ENCODE measurements at places on chromosomes 7 and 10.

DNA sequence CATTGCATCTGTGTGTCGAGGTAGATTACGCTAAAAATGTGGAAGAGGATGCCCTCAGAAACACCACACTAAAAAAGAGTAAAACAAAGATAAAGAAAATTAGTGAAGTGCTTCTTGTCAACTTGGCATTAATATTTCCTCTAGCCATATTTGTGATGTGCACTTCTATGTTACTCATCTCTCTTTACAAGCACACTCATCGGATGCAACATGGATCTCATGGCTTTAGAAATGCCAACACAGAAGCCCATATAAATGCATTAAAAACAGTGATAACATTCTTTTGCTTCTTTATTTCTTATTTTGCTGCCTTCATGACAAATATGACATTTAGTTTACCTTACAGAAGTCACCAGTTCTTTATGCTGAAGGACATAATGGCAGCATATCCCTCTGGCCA lies 79.0 kb upstream of the SCIN start:
- DNase-seq = no peak

GRCh38 chr7:100952641-100953040 lies 3.3 kb downstream of the MUC3A start:
- DNase-seq = no peak

GRCh38 chr10:121078036-121078435 lies 226.9 kb downstream of the WDR11 start:
- DNase-seq = no peak

- DNase-seq = no peak
These were observed 123.2 kb downstream of the ACTR3B start for GRCh38 chr7:152882576-152883310.

- peak; percentile 68 for DNase-seq
These were observed 194.9 kb downstream of the SUGCT start for GRCh38 chr7:40329601-40330153.

- no peak for DNase-seq
These were observed 1560.0 kb upstream of the LRRTM3 start for GRCh38 chr10:65365878-65366277.

- DNase-seq = no peak
These were observed 250.2 kb downstream of the BUB3 start for GRCh38 chr10:123404357-123404756.

GRCh38 chr7:34354011-34354410 lies 304.0 kb upstream of the NPSR1 start:
- DNase-seq = no peak

GRCh38 chr10:49610458-49611165 lies 502 bp downstream of the SLC18A3 start:
- DNase-seq = no peak

DNA sequence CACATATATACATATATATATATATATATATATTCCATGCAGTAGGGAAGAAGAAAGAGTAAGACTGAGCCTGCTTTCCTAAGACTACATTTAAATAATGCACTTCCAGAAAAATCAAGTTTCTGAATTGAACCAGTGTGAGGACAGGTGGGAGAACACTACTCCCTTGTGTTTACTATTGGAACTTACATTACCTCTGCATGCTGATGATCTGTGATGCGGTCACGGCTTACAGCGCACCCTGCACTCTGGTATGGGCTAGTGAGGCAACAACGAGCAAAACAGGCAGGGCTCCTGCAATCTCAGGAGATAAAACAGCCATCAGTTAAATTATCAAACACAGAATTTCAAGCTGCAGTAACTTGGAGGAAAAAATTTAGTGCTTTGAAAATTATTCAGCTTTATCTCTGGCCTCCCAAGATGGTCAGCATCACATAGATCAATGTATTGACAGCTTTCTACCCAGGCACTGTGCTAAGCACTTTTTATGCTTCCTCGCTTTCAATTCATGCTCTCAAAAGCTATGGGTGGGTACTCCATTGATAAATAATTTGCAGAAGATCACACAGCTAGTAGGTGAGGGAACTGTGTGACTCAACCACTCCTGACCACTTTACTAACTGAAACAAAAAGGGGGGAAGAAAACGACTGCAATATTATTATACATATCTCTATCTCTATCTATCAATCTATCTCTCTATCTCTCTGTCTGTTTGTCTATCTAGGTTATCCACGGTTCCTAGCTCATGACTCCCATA lies 20.5 kb upstream of the SLC16A12 start:
- DNase-seq = peak; percentile 51

GRCh38 chr7:84297616-84298015 lies 103.0 kb upstream of the SEMA3A start:
- DNase-seq = no peak

GRCh38 chr7:7738622-7739021 lies 20.2 kb upstream of the RPA3 start:
- DNase-seq = no peak

DNA sequence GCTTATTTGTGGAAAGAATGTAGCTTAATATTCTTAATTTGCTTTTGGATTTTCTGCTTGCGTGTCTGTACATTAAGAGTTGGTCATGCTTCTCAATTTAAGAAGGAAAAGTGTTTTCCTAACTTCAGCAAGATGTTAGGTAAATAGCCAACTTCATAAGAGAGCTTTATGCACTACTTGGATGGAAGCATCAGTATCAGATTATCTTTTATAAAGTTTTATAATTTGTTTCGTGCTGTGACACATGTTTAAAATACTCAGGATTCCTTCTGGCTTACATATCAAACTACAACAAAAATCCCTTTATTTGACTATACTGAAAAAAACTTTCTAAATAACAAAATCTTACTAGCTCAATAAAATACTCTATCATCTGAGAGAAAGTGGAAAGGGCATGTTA lies 34.8 kb upstream of the AGR2 start:
- DNase-seq = no peak

- DNase-seq = no peak
These were observed 31.8 kb upstream of the ELFN1 start for GRCh38 chr7:1638215-1638661.

GRCh38 chr10:126609566-126609965 lies 60.9 kb downstream of the C10orf90 start:
- DNase-seq = no peak

DNA sequence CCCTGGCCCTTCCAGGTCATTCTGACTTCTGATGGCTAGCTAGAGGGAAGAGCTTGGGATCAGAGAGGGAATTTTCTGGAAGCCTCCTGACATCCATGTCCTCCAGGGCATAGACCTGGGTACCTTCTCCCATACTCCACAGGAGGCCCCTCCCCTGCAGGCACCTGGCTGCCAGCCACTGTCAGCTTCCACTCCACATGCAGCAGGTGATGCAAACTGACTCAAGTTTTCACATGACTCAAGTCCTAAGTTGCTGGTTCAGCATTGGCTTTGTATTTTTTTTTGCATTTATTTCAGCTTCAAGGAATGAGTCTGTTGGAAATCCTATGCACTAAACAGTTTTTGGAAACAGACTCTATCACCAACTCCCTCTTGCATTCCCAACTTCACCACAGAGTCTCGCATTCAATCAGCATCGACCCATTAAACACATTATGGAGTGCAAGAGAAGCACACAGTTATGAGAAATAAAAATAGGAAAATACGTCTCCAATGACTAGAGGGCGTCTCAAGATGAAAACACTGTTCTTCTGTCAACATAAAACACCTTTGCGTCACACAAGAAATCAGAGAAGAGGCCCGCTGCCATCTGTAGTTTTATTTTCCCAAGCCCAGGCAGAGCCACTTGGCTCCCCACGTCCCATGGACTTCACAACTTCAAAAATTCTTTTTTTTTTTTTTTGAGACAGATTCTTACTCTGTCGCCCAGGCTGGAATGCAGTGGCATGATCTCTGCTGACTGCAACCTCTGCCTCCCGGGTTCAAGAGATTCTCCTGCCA lies 362.6 kb upstream of the MGMT start:
- no peak for DNase-seq

- no peak for DNase-seq
These were observed 502.3 kb downstream of the TCERG1L start for GRCh38 chr10:130809181-130809580.

- no peak for DNase-seq
These were observed 231.3 kb downstream of the LRMDA start for GRCh38 chr10:75662715-75663114.

- no peak for DNase-seq
These were observed 9.7 kb upstream of the ANK3 start for GRCh38 chr10:60399328-60399727.

GRCh38 chr7:16171928-16172327 lies 249.4 kb downstream of the CRPPA start:
- no peak for DNase-seq

DNA sequence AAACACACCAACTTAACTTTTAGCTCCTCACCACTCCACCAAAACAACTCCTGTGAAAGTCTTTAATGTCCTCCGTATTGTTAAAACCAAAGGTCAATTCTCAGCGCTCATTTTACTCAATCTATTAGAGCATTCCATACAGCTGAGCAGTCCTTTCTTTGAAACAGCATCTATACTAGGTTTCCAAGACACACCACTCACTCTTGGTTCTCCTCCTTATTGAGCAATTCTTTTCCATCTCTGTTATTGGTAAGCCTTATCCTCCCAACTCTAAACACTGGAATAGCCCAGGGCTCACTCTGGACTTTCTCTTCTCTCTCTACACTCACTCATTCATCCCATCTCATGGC lies 34.9 kb downstream of the COA1 start:
- peak; percentile 93 for DNase-seq

- no peak for DNase-seq
These were observed 500.5 kb upstream of the LRRN3 start for GRCh38 chr7:110590415-110590814.

GRCh38 chr10:36542493-36542892 lies 582.9 kb upstream of the ANKRD30A start:
- no peak for DNase-seq

DNA sequence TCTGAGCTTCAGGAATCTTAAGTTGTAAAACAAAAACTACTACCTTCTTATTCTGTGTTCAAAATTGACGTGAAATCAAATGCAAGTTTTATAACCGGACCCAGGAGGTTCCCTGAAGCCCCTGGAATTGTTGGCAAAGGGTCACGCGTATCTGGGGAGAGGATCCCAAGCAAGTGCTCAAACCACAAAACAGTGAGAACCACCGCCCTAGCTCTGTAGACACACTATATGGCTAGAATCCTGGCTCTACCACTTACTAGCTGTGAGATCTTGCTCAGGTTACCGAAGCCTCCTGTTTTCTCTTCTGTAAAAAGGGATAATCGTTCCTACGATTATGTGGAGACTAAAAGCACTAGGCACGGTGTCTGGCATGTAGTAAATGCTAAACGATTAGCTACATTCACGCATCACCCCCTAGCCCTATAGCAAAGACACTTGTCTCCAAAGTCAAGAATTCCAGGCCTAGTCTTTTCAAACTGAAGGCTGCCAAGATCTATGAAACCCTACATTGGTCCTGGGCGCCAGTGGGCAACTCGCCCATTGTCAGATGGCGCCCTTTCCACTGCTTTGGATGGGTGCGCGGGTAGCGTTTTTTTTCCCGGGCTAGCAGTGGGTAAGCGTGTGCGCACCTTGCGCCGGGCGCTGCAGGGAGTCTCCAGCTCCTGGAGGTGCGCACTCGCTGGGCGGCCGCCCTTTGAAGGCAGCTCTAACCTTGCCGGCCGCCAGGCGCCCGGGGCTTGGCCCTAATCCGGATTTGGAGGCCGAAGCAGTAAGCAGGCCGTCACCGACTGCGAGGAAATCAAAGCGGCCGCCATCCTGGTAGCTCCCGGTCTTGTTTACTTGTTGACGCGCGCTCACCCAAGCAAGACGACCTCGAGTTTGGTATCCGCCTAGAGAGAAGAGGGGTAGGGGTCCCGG lies 11.6 kb upstream of the NKX2-3 start:
- no peak for DNase-seq

DNA sequence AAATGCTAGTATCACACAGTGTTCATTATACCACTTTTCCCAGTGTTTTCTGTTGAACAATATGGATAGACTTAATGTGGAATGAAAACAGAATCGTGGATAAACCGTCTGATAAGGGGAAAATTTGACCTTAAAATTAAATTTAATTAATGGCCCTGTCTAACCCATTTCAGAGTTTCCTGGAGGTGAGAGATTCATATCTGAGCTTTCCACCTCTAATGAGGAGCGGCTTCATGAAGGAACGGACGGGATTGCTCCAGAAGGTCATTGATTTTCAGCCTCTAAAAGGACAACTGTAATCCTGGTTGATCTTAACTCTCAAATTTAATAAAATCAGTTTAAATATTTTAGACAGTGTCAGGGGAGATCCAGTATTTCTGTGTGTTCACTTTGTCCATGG lies 874.9 kb downstream of the GRID1 start:
- no peak for DNase-seq

- peak; percentile 72 for DNase-seq
These were observed 131.0 kb downstream of the CXCL12 start for GRCh38 chr10:44253769-44254462.

GRCh38 chr10:26172131-26172530 lies 44.4 kb upstream of the GAD2 start:
- no peak for DNase-seq

- no peak for DNase-seq
These were observed 116.1 kb downstream of the POM121L12 start for GRCh38 chr7:53151496-53151895.

- no peak for DNase-seq
These were observed 42.6 kb downstream of the FAM20C start for GRCh38 chr7:234708-235553.

DNA sequence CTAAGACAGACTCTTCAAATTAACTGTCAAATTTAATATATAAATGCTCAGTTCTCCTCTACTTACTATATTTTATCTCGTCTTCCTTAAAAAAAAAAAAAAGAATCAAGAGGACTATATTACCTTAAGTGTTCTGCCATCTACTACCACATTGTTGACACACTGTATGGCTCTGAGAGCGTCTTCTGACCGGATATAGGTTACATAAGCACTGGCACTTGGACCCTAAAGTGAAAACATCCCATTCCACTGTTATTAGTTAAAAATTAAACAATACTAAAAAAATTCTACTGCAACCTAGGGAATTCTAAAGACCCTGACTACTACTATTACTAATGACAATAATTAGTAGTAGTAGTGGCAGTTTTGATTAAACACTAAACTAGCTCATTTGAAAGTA lies 95.7 kb downstream of the CNOT4 start:
- DNase-seq = no peak

DNA sequence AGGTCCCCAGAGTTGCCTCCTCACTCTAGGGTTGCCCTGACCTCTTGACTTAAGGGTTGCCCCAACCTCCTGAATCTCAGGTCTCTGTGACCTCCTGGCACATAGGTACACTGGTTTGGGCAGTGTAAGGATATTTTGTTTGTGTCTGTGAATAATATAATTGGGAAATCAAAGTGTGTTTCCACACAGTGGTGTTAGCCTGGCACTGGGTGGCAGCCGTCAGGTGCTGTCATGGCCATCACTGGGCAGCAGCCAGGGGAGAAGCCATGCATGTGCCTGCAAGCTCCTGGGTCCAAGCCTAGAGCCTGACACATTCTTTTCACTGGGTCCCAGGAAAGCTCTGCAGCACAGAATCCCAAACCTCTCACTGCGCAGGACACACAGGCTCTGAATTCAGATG lies 3.6 kb upstream of the CCDC201 start:
- no peak for DNase-seq

Data from ELR (cell line).